ENCODE measurements at places on chromosomes 16 and 17.

- DNase-seq, result no peak
Observed at GRCh38 chr16:88781140-88782077, 3.6 kb downstream of the PIEZO1 start.

GRCh38 chr16:14527411-14528044 is 102.5 kb downstream of the PARN start:
- DNase-seq, result no peak

- no peak for DNase-seq
Observed at GRCh38 chr17:6683730-6684459, 29.3 kb downstream of the SLC13A5 start.

- peak; percentile 74 for DNase-seq
Observed at GRCh38 chr17:45051060-45051719, at the start of gene DCAKD. Gene DCAKD, minus strand, starts transcription at chr17:45051632. Its CDS starts 16,747 bp downstream, at chr17:45034885.

DNA sequence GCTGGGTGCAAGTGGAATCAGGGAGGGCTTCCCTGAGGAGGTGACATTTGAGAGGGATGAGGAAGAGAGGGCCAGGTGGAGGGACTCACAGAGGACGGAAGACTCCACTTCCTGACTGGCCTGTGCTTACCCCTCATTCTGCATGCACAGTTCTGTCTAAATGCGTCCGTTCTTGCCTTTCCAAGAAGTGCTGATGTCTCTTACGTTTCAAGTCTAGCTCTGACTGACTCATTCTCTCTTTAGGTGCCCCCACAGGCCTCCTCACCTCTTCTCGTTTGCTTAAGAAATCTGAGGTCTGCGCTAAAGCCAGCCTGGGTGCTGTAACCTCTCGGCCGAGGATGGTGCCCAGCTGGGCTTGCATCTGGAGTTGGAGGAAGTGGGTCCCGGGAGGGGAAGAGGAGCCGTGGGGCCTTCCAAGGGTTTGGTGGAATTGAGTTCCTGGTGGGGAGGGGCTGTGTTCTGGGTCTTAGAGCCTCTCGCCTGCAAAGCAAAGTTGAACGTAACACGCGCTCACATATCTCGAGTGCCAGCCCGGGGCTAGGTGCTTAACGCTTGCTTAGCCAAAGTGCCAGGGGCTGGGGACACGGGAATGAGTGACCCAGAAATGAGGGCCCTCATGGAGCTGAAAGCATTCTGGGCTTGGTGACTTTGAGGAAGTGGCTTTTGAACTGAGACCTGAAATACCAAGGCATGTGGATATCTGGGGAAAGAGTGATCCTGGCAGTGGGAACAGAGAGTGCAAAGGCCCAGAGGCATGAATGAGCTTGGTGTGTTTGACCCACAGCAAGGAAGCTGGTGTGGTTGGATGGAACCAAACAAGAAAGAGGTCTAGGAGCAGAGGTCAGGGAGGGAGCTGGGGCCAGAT is 4.8 kb downstream of the IL4R start:
- no peak for DNase-seq

DNA sequence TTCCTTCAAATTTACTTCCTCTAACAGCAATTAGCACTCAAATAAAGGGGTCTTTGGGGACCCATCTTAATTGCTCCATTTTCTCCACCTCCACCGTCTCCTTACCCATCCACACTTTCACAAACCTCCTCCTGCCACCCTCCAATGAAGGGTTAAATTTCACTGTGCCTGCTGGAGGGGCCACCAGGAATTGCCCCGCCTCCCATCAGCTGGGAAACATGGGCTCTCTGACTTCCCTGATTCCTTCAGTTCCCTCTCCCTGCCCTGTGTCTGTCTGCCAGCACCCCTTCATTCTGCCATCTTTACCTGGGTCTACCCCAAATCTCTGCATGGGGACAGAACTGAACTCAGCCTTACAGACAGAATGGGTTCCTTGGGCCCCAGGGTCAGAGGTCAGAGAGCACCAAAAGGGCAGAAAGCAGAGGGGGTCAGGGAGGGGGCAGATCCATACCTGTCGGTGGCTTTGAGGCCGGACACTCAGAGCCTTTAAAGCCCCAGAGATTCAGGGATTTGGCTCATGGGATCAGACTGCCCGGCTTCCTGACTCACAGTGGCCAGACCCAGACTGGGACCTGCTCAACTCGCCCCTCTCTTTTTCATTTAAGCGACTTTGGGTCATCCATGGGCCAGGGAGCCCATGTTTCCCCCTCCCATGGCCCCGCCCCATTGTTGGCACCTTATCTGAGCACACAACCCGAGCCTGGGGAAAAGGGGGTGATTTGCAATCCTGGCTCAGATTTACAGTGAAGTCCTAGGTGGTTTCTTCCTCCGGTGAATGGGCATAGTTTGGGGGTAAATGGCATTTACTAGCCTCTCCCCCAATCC is 17.6 kb upstream of the SP2 start:
- no peak for DNase-seq

DNA sequence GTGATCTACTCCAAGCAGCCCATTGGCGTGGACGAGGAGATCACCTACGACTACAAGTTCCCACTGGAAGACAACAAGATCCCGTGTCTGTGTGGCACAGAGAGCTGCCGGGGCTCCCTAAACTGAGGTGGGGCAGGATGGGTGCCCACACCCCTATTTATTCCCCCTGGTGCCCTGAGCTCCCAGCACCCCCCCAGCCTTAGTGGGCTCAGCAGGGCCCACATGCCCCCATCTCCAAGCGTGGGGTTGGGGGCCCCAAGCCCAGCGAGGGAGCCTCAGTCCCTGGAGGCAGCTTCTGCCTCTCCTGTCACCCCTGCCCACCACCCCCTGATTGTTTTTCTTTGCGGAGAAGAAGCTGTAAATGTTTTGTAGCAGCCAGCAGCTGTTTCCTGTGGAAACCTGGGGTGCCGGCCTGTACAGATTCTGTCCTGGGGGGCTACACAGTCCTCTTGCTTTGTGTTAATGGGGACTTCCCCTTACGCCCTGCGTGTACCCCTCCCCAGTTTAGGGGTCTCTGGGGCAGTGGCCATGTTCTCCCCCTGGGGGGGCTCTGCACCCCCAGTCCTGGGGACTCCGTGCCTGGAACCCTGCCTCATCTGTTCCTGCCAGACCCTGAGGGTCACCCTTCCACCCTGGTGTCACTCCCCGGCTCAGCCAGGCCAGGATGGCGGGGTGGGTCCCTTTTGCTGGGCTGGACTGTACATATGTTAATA is 953 bp upstream of the HSD3B7 start:
- no peak for DNase-seq

GRCh38 chr17:42017866-42018200 is 594 bp upstream of the DNAJC7 start:
- DNase-seq, result no peak

DNA sequence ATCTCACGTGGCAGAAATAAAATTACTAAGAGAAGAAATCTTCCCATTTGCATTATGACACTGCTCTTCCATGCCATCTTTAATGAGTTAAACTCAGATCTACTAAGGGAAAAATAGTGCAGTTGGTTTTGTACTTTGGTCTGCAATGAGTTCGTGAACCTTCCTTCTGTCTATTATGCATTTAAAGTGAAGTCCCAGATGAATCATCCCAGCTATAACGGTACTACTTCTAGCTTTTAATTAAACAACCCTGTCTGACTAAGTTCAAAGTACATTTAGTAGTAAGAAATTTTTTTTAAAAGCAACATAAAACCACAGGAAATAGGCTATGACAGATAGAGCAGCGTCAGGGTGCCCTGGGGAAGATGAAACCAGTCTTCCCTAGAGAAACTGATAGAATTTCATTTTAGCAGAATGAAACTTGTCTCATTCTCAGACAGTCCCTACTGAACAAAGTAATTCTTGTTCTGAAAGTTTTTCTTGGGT is 1.8 kb downstream of the TMIGD1 start:
- no peak for DNase-seq

- DNase-seq, result no peak
Observed at GRCh38 chr17:56697190-56697589, 103.7 kb downstream of the NOG start.

- DNase-seq, result no peak
Observed at GRCh38 chr17:61323909-61324868, 75.5 kb upstream of the TBX2 start.

DNA sequence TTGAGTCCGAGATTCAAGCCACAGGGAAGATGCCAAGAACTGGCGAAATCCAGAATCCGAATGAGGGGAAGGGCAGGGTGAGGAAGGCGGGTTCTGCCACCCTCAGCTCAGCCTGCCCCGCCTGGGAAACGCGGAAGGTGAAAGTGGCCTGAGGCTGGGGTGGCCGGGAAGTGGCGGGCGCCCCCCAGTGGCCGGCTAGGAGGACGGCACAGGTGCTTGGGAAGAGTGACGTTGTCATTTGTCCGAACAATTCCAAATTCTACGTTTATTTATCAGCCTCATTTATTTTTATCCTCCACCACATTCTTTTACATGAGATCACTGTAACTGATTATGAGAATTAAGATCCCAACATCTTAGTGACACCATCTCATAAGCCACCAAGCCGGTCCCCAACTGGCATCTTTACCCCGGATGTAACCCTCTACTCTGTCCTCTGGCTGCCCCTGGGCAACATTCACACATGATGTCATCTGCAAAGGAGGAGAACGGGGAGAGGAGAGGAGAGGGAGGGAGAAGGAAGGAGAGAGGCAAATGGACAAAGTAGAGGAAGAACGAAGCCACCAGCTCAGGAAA is 21.3 kb downstream of the SRCIN1 start:
- DNase-seq, result no peak

DNA sequence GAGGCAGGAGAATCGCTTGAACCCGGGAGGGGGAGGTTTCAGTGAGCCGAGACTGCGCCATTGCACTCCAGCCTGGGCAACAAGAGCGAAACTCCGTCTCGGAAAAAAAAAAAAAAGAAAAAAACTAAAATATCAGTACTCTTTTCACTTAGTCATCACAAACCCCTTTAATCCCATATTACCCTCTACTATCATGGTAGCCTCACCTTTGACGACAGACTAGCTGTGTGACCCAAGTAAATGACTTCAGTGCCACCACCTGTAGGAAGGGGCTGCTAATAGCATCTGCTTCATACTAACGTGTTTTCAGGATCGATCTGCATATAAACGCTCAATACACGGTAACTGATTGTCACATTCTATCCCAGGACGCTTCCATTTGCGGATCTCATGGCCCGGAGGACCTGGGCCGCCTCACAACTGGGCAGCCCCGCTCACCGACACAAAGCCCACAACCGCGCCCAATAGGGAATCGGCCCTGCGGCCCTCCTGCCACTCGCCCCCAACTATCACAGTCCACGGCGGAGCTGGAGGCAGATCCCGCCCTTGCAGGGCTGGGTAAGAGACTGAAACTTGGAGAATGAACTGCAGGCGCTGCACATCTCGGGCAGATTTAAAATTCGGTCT is 1.1 kb upstream of the ZNF263 start:
- DNase-seq, result peak; percentile 75

DNA sequence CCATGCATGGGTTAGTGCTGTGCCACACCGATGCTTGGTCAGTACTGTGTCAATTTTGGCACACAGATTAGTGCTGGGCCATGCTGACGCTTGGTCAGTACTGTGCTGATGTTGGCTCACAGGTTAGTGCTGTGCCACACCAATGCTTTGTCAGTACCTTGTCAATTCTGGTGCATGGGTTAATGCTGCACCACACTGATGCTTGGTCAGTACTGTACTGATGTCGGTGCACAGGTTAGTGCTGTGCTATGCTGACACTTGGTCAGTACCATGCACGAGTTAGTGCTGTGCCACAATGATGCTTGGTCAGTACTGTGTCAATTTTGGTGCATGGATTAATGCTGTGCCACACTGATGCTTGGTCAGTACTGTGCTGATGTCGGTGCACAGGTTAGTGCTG is 103.0 kb downstream of the NPIPB11 start:
- no peak for DNase-seq

DNA sequence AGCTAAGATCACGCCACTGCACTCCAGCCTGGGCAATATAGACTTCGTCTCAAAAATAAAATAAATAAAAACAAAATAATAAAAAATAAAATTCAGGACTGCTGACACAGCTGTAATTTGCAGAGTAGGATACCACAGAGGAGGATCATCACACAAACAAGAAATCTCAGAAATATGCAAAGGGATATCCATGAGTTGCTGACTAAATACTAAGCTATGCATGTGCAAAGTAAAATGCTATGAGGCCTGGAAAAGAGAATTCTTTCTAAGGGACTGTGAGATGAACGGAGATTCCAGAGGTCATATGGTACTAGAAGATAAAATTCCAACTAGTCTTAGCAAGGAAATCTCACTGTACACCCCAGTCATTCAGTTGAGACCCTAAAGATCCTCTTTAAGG is 74.8 kb downstream of the SLC39A11 start:
- DNase-seq, result no peak

- DNase-seq, result no peak
Observed at GRCh38 chr17:68706356-68706920, 105.3 kb upstream of the FAM20A start.

DNA sequence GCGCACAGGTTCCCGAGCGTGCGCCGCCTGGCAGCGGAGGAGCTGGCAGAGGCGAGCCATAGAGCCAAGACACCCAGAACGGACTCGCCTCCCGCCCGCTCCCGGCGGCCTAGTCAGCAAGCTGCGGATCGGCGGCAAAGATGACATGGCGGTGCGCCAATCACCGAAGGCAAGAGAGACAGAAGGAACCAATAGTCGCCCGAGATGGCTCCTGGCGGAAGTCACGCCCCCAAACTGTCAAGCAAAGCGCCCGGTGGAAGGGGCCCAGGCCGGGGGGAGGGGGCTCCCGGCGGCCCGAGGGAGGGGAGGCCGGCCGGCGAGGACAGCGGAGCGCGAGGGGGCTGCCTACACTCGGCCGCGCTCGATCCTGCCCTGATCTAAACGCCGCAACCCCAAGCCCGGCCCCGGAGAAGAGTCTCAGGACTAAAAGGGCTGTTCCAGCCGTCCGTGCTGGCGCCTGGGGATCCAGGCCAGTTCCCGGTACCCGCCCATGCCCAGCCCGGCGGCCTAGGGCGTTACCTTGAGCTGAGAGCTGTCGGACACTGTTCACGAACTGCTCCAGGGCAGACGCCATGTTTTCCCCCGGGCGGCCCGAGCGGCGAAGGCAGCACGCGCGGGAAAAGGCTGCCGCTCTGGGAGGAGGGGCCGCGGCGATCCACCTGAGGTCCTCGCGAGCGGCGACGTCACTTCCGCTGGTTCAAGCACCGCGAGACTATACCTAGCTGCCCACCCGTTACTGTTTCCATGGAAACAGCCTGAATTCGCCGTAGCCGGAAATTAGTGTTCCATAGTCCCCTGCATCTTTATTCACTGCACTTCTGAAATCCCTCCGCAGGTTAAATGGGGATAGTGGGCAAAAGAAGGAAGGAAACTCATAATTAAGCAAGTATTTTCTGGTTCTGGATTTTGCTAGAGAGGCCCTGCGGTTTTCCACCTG is at the start of gene COPS3:
Gene COPS3 (minus strand): TSS at position 634 of the 937 bp plus-strand sequence. CDS start 60 bp downstream, at position 574.
- DNase-seq, result peak; percentile 68

All from NCI-H524 treated with DMSO at 0.1 percent for 48 hours (cell line).